ENCODE measurements at places on chromosomes 11 and 22.

- no peak for DNase-seq
Observed at GRCh38 chr11:32706985-32707741, 87.3 kb downstream of the CCDC73 start.

DNA sequence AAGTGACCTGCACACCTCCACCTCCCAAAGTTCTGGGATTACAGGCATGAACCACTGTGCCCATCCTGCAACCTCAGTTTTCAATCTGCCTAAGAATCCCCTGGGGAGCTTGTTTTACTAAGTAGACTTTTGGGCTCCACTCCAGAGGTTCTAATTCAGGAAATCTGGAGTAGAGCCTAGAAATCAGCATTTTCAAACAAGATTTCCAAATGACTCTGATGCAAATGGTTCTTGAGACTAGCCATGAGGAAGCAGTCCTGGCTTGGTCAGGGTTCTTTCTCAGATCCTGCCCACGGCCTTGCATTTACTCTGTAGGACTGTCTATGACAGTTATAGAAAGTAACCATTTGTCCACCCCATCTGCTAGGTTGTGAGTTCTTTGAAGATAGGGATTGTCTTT is 1.6 kb upstream of the KCNE3 start:
- no peak for DNase-seq

DNA sequence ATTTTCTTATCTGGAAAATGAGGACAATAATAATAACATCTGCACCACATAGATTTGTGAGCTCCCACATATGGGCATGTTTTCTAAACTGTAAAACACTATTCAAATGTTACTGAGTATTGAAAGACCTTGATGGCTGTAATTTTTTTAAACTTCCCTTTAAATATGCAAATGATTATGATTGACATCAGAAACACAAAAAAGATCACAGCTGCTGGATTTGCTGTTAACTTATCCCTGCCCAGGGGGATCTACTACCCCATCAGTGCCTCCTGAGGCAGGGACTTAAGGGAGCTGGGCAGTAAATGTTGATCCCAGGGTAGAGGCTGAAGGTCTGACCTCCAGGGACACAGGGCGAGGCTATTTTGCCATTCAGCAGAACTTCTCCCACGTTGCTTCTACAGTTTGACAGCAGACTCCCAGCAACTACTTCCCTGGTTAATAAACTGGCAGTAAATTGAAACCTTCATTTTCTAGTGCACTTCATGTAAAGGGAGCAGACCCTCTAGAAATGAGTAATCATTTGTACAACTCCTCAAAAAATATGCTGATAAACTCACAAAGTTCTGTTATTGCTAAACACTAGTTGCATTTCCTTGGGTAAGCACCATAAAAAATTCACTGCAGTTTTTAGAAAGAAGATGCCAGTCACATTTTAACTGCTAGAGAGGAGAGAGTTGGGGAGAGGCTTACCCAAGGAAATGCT is 20.3 kb downstream of the TMPRSS5 start:
- no peak for DNase-seq

- no peak for DNase-seq
Observed at GRCh38 chr22:27273853-27274252, 527.7 kb downstream of the MN1 start.

- no peak for DNase-seq
Observed at GRCh38 chr11:2169626-2170570, 1.7 kb downstream of the TH start.

GRCh38 chr11:94583213-94583865 is 16.2 kb downstream of the PIWIL4 start:
- no peak for DNase-seq

GRCh38 chr11:30504468-30504867 is 81.7 kb downstream of the MPPED2 start:
- no peak for DNase-seq

GRCh38 chr11:67056267-67057204 is at the start of gene RHOD:
RHOD (plus strand) TSS chr11:67056847; CDS start chr11:67056903, 56 bp downstream.
- no peak for DNase-seq

DNA sequence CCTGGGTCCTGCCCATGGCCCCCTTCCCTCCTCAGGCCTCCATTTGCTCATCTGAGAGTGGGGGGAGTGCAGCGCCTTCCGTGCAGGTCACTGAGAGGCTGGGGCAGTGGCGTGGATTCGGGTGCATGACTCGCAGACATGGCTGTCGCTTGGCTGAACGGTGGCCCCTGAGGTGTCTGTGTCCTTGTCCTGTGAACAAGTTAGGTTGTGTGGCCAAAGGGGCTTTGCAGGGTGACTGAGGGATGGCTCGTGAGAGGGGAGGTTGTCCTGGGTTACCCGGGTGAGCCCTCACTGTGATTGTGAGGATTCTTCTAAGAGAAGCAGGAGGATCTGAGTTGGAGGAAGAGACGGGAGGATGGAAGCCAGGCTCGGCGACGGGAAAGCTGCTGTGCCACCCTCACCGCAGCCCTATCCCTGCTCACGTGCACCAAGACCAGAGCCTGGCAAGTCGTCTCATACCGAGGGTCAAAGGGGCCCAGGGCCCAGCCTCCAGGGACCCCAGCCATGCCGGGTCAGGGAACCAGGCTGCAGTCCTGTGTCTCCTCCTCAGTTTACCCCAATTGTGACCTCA is 79.1 kb downstream of the KCNQ1 start:
- DNase-seq: peak; percentile 5

DNA sequence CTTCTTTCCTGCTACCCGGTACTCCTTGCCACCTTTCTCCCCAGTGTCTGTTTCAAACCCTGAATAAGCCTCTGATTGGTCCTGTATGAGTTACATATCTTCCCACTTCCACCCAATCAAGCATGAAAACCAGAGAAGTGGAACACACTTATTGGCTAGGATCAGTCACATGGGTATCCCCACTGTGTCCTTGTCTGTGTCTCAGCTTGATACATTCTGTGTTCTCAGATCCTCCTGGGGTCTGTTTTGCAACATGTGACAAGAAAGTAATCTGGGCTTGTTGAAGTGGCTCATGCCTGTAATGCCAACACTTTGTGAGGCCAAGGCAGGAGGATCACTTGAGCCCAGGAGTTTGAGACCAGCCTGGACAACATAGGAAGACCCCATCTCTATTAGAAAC is 23.9 kb downstream of the MCHR1 start:
- no peak for DNase-seq

DNA sequence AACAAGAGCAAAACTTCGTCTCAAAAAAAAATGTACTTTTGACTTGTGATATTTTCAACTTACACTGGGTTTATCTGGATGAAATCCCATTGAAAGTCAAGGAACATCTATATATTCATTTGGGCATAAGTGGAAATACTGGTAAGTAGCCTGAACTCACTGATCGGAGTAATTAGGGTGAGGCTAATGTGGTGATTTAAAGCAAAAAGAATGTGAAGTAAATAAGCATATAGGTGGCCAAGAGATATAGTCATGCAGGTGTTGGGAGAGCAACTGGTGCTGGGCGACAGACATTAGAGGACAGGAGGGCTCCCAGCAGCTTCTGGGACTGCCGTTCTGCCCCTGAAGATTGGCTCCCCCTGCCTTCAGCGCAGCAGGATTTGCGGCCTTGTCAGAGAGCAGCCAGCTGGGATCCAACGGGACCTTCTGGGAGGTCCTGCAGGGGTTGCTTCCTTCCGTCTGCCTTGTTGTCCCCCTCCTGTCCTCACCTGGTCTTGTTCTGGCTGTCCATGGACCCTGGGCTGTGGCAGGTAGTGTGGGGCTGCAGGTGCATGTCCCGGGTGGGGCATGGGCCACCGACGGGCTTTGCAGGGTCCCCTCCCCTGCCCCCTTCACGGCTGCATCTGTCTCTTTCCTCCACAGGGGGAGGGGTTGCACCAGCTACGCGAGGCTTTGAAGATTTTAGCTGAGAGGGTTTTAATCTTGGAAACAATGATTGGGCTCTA is 14.1 kb downstream of the RHBDD3 start:
- no peak for DNase-seq

- DNase-seq: peak; percentile 84
Observed at GRCh38 chr11:8699903-8700302, 17.3 kb downstream of the RPL27A start.

DNA sequence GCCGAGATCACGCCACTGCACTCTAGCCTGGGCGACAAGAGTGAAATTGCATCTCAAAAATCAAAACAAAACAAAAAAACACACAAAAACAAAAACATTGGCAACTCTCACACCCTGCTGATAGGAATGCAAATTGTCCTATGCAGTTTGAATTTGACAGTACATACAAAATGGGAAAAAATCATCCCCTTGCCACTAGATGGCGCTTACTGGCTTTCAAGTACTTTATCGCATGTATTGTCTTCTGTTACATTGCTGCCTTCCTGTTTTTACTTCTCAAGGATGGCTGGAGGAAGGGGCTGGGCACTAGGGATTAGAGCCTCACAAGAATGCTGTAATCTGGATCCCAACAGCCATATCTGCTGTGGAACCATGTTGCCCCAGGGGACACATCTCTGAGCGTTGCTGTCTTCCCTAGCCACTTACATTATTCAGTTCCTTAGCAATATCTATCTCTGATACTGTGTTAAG is 59.4 kb upstream of the A4GALT start:
- peak; percentile 95 for DNase-seq

- DNase-seq: no peak
Observed at GRCh38 chr11:131025020-131025419, 108.7 kb upstream of the SNX19 start.

- no peak for DNase-seq
Observed at GRCh38 chr11:69804769-69805508, 14.3 kb downstream of the FGF3 start.

DNA sequence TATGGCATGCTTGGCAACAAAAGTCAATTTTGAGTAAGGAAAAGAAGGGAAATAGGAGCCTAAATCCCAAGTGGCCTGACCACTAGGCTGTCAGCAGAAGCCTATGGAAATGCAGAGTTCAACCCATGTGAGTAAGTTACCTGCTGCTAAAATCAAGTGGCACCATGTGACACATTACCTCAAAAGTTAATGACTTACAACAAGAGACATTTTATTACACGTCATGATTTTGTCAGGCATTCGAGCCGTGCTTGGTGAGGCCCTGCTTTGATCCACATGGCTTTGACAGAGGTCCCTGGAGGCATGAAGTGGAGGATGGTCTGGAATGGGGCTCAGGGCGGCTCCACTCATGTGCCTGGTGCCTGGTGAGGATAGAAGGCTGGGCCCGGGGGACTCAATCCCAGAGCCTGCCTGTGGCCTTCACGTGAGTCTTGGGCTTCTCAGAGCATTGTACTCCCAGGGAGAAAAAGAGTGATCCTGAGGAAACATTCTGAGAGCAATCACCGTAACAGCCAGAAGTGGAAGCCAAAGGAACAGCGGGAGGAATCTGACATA is 339.1 kb upstream of the B3GAT1 start:
- no peak for DNase-seq

- no peak for DNase-seq
Observed at GRCh38 chr11:13608656-13609055, 59.8 kb upstream of the FAR1 start.

GRCh38 chr11:2086239-2087040 is 52.7 kb downstream of the IGF2 start:
- DNase-seq: no peak

- no peak for DNase-seq
Observed at GRCh38 chr11:108775324-108775723, 110.5 kb downstream of the DDX10 start.

GRCh38 chr22:36274531-36274930 is 21.6 kb downstream of the APOL1 start:
- DNase-seq: no peak

GRCh38 chr11:2837096-2837601 is 48.4 kb downstream of the CDKN1C start:
- DNase-seq: peak; percentile 76

DNA sequence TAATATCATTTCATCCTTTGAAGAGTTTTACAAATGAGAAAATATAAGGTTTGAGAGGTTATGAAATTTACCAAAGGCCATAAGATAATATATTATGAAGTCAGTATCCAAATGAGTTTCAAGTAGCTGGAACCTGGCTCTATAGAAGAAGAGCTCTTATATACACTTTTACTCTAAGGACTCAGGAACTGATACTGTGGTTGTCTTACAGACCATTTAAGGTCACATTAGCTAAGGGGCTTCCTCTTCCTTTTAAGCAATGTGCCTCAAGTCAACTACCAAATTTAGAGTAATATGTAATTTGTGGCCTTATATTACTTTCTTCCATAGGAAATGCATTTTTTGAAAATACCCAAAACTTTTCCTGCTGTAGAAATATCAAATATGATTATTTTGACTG is 369.3 kb downstream of the DLG2 start:
- DNase-seq: peak; percentile 6

DNA sequence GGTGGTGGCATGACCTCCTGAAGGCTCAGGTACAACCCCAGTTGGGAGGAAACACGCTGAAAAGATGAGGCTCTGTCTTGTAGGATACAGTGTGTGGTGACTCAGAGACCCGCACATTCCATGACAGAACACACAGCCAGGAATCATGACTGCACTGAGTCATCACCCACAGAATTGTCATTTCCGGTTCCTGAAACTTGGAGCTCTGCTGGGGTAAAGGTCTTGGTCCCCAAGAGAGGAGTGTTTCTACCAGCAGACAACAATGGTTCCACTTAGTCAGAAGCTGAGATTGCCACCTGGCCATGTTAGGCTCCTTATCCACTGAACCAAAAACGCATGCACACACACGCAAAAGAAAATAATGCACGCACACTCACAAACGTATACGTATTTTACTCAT is 31.5 kb upstream of the CYB5R3 start:
- DNase-seq: no peak

GRCh38 chr11:103623933-103624332 is 412.5 kb upstream of the DDI1 start:
- DNase-seq: no peak

DNA sequence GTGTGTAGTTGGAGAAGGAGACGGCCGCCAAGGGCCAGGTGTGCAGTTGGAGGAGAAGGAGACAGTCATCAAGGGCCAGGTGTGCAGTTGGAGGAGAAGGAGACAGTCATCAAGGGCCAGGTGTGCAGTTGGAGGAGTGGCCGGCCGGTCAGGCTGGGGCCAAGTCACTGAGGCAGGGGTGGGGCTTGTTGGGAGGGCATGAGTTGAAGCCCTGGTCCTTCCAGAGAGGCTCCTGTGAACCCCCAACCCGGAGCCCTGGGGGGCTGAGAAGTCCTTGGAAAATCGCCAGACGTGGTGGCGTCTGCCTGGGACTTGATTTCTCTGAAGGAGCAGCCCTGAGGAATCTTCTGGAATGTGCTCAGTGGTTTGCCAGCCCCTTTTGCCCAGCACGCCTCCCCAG is 1320.5 kb downstream of the BRD1 start:
- DNase-seq: no peak

DNA sequence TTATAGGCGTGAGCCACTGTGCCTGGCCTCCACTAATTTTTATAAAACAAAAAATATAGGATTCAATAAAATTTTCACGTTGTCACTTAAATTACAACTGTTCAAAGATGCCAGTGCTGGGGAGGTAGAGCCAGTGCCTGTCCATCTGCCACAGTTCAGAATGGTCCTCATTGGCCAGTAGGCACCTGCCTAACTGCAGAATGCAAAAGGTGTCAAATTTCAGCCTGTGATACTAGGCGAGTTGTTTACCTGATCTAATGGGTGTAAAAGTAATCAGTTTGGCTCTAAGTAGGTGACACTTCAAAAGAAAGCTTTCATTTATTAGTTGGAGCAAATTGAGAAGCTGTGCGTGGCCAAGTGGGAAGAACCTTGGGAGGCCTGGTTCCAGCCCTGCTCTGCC is 2.4 kb downstream of the SMARCB1 start:
- DNase-seq: no peak

GRCh38 chr11:9808943-9809342 is 145.1 kb downstream of the SWAP70 start:
- DNase-seq: peak; percentile 75

GRCh38 chr11:82864268-82864667 is 36.0 kb downstream of the PRCP start:
- peak; percentile 66 for DNase-seq

GRCh38 chr11:1656670-1657069 is 27.1 kb downstream of the KRTAP5-5 start:
- no peak for DNase-seq

- DNase-seq: peak; percentile 20
Observed at GRCh38 chr11:121446752-121447156, 5.4 kb upstream of the SORL1 start.
